ENCODE measurements at places on chromosomes 11 and 22. TPM values are rescaled to one million over a fixed set of nuclear protein-coding genes. Genes with fewer than 3 reads are reported as not detected.

- H3K27ac ChIP-seq: no peak overlapping the region
- no peak overlapping the region for H3K4me3 ChIP-seq
- no peak for DNase-seq
- H3K27me3 ChIP-seq: no peaks in the 10 kb centered on the region
- peaks cover 10% of the 10 kb centered on the region for H3K4me1 ChIP-seq
- no peaks in the 10 kb centered on the region for H3K36me3 ChIP-seq
These were observed 53.0 kb downstream of the DDI1 start for GRCh38 chr11:104089481-104089880.

NDUFC2 gene
- total RNA-seq: 177 TPM

DNA sequence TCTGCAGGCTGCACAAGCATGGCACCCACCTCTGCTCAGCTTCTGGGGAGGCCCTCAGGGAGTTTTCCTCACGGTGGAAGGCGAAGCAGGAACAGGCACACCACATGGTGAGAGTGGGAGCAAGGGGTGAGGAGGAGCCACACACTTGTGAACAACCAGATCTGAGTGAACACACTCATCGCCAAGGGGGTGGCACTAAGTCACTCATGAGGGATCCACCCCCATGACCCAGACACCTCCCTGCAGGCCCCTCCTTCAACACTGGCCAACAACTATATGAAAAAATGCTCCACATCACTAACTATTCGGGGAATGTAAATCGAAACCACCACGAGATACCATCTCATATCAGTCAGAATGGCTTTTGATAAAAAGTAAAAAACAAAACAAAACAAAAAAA is 722 bp upstream of the KRTAP5-2 start:
- no peaks in the 10 kb centered on the region for H3K4me1 ChIP-seq
- H3K27ac ChIP-seq: no peak overlapping the region
- H3K36me3 ChIP-seq: peaks cover 4% of the 10 kb centered on the region
- no peak for DNase-seq

DENND6B gene
- 36.4 TPM for total RNA-seq

GRCh38 chr22:35152316-35152715 is 86.4 kb downstream of the ISX start:
- H3K27ac ChIP-seq: no peak overlapping the region
- DNase-seq: no peak
- H3K4me3 ChIP-seq: no peak overlapping the region

RFPL1 gene
- not detected for total RNA-seq

DNA sequence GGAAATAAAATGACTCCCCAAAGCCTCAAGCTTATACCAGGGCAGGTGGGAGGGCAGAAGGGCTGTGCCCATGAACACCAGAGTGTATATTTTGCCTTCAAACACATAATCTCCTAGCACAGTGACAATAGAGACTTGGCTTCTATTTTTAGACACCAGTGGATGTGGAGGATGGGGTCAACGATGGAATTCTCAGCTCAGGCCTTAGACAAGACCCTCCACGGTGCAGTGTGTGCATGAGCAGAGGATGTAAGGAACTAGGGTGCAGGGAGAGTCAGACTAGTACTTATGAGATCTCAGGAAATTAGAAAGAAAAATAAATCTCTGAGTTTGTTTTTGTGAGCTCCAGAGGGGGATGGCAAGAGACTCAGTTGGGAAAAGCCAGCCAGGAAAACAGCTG is 113.6 kb upstream of the CADM1 start:
- no peak overlapping the region for H3K27ac ChIP-seq

- H3K4me3 ChIP-seq: no peak overlapping the region
- H3K36me3 ChIP-seq: no peaks in the 10 kb centered on the region
- no peak for DNase-seq
- no peaks in the 10 kb centered on the region for H3K27me3 ChIP-seq
- peaks cover under 1% of the 10 kb centered on the region for H3K4me1 ChIP-seq
These were observed 54.5 kb upstream of the HSPA8 start for GRCh38 chr11:123116486-123116885.

DNA sequence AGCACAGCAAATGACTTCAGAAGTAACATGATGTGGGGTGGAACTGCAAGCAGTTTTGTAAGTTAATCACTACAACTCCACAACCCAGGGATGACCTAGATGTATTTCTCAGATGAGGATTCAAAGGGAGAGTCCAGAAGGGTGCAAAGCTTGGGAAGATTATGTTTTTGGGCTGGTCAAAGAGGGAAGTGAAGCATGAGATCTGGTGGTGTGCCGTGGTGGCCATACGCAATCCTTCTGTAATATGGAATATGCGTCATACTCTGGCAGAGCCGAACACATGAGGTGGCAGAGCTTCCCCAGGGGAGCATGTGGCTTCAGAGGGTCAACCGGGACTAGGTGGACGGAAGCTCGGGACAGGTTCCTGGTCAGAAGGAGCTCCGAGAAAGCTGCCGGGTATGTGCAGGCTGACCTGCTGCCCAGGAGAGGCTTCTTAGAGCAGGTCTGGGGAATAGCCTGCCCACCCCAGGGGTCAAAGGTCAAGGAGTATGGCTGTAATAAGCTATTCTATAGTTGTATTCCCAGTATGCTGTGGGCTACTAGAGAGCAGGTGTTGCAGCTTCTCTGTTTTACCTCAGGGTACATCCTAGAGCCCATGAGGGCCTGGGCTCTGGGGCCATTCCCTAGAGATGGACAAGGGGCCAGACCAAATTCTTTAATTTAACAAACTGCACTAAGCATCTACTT is 70.1 kb upstream of the PHOX2A start:
- H3K4me1 ChIP-seq: no peaks in the 10 kb centered on the region
- no peak for DNase-seq
- no peak overlapping the region for H3K4me3 ChIP-seq
- H3K36me3 ChIP-seq: no peaks in the 10 kb centered on the region
- H3K27me3 ChIP-seq: no peaks in the 10 kb centered on the region

DNA sequence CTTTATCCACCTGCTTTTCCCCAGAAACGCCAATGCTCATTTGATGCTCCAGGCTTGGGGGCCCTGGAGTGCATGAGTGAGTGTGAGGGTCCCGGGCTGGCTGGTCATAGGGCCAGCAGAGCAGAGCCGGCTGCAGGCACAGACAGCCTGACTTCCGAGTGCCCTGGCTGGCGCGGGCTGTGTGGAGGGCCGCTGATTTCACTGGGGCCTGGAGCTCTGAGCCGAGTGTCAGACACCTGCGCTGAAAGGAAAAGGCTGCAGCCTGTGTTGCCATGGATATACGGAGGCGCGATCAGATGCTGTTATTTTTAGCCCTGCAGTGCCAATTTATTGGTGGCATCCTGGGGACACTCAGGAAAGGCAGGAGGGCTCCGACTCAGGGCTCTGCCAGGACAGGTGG is 87.6 kb downstream of the ST3GAL4 start:
- H3K27me3 ChIP-seq: peaks cover 58% of the 10 kb centered on the region
- no peak for DNase-seq
- no peaks in the 10 kb centered on the region for H3K36me3 ChIP-seq
- no peak overlapping the region for H3K27ac ChIP-seq
- peaks cover 4% of the 10 kb centered on the region for H3K4me1 ChIP-seq

All from progenitor cell of endocrine pancreas (in vitro differentiated cells).